Astrocyte of the spinal cord (primary cell): ENCODE measurements at places on chromosomes 11 and 22.

- DNase-seq = no peak
Measured at GRCh38 chr11:16177688-16178087, 178.7 kb downstream of the SOX6 start.

DNA sequence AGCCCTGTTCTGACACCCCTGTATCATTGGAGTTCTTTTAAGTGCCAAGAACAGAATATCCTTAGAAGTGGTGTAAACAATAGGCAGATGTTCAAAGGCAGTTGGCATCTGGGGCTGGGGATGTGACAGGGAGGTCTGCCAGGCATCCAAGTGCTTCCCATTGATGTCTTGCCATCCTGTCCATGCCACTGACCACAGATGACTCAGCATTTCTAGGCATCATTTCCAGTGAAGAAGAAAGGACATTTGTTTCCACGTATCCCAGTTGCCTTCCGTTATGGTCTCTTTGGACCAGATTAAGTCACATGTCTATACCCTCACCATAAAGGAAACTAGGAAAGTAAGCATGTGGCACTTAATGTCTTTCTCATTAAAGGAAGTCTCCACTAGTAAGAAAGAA is 76.7 kb upstream of the BARX2 start:
- DNase-seq = no peak

DNA sequence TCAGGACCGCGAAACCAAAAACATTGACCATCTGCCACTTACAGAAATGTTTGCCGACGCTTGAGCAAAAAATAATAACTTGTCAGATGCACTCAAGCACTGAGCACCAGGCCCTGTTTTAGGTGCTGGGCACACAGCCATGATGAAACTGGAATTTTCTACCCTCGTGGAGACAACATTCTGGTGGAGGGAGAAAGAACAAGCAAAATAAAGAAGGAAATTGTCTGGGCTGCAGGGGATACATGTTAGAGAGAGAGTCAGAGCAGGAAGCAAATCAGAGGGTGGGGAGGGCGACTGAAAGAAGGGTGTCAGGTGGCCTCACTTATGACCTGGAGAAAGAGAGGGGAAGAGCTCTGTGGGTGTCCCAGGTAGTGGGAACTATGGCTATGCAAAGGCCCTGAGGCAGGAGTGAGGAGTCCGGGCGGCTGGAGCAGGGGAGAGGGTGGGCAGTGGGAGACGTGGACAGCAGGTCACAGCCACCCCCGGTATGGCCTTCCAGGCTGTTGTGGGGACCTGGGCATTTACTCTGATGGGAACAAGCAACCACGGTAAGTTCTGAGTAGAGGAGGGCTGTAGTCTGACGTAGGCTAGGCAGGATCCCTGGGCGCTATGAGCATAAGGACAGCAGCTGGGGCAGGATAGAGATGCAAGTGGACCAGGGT is 78.8 kb downstream of the MYEOV start:
- no peak for DNase-seq

- DNase-seq = no peak
Measured at GRCh38 chr11:75850787-75851186, 35.8 kb downstream of the UVRAG start.

DNA sequence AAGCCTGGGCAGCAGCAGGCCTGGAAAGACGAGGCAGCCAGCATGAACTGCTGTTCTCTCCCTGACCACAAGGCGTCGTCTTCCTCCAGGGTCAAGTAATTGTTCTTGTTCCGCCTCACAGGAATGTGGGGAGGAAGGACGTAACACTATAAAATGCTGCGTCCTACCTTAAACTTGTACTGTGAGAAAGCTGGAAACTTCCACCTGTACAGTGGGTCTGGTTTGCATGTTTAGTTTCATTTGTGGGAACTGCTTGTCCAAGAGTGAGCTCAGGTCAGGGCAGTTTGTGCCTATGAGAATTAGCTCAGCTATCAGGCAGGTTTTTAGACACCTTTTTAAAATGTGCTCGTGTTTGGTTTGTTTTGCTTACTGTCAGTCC is 55.2 kb downstream of the PANX1 start:
- peak; percentile 41 for DNase-seq

DNA sequence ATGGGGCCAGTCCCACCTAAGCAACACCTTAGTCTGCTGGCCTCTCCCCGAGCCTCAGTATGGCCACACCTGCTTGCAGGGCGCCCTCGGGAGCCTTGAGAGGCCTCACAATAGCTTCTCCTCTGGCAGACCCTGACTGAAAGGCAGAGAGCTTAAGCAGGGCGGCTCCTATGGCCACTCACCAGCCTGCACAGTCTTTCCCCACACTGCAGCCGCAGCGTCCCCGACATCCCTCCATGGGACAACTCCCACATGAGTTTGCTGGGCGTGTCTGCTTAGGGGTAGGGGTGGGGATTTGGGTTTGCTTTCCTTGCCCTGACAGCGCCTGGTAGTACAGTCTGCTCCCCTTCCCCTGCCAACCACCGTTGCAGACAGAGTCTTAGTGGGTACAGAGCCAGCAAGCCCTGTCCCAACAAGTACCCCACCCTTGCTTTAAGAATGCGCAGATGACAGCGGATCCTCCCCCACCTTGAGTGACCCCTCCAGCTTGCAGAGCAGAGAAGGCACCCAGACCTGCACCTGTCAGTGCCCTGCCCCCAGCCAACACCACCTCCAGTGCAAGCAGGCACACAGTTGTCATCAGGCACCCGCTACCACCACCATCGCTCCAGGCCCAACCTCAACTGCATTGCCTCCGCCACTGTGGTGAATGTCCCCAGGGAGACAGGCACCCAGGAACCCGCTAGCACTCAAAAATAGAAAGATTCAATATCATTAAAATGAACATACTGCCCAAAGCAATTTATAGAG is 413.8 kb upstream of the ARHGAP42 start:
- no peak for DNase-seq

- DNase-seq = no peak
Measured at GRCh38 chr11:9277176-9277575, 12.0 kb upstream of the DENND5A start.

DNA sequence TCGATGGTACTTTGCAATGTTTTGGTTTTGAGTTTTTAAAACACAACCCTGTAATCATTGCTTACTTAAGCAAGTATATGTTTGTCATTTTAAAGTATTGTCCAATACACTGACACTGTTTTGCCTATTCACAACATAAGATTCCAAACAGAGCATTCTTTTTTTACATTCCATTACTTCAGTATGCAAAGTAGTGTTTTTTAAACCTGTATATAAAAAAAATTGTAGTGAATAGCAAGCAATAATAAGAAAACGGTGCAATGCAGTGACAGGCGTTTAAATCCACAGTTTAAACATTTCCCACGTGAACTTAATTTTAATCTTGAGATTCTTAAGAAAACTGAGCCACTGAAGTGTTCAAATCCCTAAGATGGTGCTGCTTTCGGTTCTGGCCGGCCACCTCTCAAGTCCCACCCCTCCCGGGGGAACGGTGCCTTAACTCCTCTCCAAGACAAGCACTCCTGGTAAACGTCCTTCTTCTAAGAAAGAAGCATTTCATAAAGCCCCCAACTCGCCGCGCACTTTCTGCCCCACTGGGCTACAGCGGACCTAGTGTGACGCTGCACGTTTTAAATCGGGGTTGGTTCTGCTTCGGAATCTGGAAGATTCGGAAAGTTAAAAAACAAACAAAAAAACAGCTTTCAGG is 2.9 kb downstream of the PGR start:
- peak; percentile 17 for DNase-seq

GRCh38 chr11:121035169-121035755 is 11.4 kb downstream of the TBCEL start:
- no peak for DNase-seq

DNA sequence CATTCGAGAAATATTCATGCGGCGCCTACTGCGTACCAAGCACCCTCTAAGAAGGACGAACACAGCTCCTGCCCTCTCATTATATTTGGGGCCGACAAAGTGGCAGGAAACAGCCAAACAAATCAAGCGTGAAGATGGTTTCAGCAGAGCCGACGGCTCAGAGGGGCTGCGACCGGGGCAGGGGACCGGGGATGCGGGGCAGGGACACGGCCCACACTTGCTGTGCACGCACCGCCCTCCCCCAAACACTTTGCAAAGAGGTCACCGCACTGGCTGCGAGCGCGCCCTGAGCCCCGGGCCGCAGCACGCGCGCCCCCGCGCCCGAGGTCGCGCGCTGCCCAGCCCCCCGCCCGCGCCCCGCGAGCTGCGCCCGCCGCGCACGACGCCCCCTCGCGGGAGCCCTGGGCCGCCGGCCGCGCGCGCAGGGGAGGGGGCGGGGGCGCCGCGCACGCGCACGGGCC is 255 bp upstream of the SYNGR1 start:
- DNase-seq = no peak

DNA sequence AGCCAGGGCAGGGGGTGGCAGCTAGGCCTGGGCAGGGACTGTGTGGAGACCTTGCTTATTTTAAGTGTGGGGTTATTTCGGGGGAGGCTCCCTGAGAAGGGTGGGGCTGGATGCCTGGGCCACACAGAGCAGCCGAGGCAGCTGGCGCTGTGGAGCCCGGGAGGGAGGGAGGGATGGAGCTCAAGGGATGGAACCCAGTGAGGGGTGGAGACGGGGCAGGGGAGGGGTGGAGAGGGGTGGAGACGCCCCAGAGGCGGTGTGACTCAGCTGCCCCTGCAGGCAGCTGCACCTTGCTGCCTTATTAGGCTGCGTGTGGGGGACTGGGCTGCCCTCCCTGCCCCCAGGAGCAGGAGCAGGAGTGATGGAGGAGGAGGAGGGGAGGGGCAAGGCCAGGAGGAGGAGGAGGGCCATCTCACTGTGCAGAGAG is 9.8 kb upstream of the TSSC4 start:
- peak; percentile 79 for DNase-seq

DNA sequence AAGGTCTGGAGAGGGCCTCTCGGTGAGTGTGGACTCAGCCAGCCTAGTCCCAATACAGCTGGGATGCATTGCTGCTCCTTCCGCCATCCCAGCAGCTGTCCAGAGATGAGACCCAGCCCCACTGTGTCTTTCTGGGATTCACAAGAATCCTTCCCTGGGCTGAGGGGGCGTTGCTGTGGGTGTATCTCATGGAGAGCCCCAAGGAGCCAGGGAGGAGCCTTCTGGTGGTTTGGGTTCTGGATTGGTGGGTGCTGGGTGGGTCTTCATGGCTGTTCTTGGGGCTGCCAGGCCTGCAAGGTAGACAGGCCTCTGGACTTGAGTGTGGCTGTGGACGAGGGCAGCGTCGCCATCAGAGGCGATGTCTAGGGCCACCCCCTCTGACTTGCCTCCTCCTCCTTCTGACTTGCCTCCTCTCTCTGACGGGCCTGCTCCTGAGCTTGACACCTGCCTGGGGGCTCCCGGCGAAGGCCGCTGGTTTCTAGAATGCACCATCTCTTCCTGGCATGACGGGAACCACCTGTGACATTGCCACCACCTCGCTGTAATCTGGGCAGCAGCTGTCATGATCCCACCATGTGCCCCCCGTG is 17.2 kb downstream of the KCNQ1 start:
- DNase-seq = no peak

DNA sequence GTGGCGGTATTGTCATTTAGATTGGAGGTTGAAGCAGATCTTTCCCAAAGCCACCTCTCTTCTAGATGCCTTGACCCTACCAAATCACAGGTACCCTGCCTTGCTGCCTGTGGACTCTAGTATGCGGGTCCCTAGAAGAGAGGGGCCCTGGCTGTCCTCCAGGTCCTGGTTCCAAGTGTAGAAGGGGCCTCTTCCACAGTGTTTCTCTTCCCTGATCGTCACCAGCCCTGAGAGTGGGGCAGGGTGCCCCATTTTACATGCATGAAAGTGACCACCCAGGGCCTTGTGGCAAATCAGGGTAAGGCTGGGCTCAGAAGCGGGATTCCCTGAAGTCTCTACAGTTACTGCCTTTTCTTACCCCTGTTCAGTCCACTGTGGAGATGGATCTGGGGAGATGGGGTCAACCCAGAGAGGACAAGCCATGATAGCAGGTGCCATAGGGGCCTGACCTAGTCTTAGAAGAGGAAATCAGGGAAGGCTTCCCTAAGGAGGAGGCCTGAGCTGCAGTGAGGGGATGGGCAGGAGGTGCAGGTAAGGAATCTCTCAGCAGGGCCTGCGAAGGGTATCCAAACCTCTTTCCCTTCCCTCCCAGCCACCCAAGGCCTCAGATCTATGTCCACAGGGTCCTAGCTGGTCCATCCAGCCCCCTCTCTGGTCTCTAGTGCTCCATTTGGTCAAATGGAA is 1.2 kb upstream of the LRRC32 start:
- no peak for DNase-seq

GRCh38 chr11:18715476-18715875 is 10.5 kb downstream of the IGSF22 start:
- no peak for DNase-seq

- DNase-seq = no peak
Measured at GRCh38 chr22:42610186-42610585, 4.5 kb downstream of the POLDIP3 start.

DNA sequence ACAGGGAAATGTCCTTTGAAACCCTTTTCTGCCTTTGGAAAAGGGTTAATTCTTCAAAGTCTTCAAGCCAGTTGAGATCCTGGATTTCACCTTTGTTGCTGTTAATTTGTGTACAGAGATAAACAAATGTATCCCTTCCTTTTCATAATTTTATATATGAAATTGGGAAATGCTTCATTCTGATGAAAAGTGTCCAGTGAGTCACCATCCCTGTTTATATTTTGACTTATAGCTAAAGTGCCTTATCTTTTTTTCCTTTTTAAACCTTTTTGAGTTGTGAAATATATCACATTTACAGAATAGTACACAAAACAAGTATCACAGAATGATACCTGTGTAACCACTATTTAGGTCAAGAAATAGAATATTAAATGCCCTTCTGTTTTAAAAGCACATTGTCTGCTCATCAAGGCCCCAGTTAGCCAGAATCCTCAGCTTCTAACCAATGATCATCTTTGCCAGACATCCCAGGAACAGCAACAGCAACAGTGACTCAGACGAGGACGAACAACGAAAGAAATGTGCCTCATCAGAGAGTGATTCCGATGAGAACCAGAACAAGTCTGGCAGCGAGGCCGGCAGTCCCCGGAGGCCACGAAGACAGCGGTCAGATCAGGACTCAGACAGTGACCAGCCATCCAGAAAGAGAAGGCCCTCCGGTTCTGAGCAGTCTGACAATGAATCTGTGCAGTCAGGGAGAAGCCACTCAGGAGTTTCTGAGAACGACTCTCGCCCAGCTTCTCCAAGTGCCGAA is 27.3 kb downstream of the CTR9 start:
- DNase-seq = peak; percentile 73

GRCh38 chr11:80559942-80560341 is 1119.1 kb upstream of the TENM4 start:
- DNase-seq = no peak

- DNase-seq = peak; percentile 47
Measured at GRCh38 chr11:15148169-15148568, 33.4 kb downstream of the INSC start.

DNA sequence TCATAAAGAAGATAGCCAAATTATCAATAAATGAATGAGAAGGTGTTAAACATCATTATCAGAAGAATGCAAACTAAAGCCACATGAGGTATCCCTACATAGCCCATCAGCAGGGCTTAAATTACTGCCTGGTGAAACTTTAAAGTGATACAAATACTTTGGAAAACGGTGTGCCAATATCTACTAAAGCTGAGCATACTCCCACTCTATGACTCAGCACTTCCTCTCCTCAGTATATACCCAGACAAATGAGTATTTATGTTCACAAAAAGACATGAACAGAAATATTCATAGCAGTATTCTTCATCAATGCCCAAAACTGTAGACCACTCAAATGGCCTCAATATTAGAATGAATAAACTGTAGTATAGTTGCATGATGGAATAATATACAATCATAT is 284.6 kb upstream of the ZC3H12C start:
- DNase-seq = peak; percentile 44

GRCh38 chr11:11211186-11211585 is 141.9 kb downstream of the CSNK2A3 start:
- DNase-seq = no peak
